ENCODE measurements at places on chromosomes 13 and 19. TPM values are rescaled to one million over a fixed set of nuclear protein-coding genes. Genes with fewer than 3 reads are reported as not detected.
A peak's percentile ranks its signal among the peaks of the same experiment; 100 is the strongest.

GRCh38 chr19:3343619-3344502, 22.5 kb upstream of the NFIC start:
- DNase-seq, result peak; percentile 77

GRCh38 chr19:3931041-3931440, 1.8 kb upstream of the NMRK2 start:
- no peak for DNase-seq

DNA sequence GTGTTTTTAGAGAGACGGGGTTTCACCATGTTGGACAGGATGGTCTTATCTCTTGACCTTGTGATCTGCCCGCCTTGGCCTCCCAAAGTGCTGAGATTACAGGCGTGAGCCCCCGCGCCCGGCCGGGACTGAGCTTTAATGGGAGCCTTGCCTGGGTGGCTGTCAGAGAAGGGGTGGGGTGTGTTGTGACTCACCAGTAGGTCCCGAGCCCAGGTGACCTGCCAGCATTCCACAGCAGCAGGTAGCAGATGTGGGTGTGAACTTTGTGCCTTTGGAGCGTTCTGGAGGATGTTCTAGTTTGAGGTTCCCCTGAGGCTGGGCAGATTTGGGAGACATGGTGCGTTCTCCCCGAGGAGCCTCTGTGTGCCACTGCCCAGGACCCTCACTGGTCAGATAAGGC, 7.1 kb upstream of the EPN1 start:
- DNase-seq, result no peak

DNA sequence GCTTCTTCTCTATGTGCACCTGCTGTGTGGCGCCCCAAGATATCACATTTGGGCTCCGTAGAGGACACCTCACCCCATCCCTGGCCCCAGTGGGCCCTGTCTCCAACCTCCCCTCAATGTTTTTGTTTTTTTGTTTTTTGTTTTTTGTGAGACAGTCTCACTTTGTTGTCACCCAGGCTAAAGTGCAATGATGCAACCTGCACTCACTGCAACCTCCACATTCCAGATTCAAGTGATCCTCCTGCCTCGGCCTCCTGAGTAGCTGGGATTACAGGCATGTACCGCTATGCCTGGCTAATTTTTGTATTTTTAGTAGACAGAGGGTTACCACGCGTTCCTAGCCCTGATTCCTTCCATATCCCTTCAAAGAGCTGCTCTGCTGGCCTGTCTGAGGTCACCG, 26.9 kb upstream of the TUBGCP3 start:
- DNase-seq, result no peak

DNA sequence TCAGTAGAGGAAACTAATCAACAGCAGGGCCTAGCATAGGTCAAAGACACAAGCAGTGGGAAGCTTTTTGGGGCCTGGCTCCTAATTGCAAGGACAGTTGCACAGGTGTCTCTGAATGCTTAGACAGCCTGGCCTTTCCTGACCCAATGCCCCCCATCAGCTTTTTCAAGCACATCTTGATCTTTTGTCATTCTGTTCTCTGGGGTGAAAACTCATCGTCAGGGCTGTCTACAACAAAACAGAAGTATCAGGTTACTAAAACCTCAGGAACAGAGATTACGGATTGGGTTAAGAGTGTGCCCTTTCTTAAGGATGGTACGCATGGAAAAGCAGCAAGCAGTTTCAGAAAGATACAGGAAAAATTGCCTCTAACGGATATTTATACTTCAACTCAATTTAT, 8.3 kb upstream of the ZNF254 start:
- DNase-seq, result no peak

Gene LGALS14
- not detected for total RNA-seq

Gene SIGLEC9
- total RNA-seq, result 0.20 TPM

Gene NLRP5
- total RNA-seq, result not detected

Gene COL5A3
- total RNA-seq, result under 0.01 TPM

Gene ADGRE2
- 0.60 TPM for total RNA-seq

Gene PSPN
- 0.44 TPM for total RNA-seq

- peak; percentile 81 for DNase-seq
These were observed at the start of gene ZNF665 for GRCh38 chr19:53192771-53193534. ZNF665 (minus strand) TSS chr19:53193358; CDS start chr19:53182898, 10,460 bp downstream.

- DNase-seq, result no peak
These were observed 2.3 kb downstream of the SOX1 start for GRCh38 chr13:112069061-112069844.

Gene PLA2G4C
- total RNA-seq, result 44.0 TPM

Gene IGFL3
- total RNA-seq, result not detected

Gene GPR18
- total RNA-seq, result not detected

DNA sequence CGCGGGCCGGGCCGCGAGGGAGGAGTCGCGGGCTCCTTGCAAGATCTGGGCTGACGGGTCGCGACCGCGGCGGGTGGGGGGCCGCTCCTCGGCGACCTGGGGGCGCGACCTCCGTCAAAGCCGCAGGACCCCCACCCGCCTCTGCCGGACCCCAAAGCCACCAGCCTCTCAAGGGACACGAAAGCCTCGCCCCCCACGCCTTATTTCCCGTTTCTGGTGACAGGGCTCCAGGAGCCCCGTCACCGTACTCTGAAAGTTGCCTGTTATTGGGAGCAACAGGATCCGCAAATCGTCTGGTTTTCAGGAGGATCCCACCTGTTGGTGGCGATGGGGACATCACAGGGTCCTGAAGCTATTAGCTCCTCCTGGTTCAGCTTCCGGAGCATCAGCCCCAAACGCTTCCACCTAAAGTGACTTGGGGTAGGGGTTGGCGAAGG, 530 bp downstream of the MAU2 start:
- peak; percentile 58 for DNase-seq

Data from lung microvascular endothelial cell (primary cell).